ENCODE measurements at places on chromosomes 16 and 17.

DNA sequence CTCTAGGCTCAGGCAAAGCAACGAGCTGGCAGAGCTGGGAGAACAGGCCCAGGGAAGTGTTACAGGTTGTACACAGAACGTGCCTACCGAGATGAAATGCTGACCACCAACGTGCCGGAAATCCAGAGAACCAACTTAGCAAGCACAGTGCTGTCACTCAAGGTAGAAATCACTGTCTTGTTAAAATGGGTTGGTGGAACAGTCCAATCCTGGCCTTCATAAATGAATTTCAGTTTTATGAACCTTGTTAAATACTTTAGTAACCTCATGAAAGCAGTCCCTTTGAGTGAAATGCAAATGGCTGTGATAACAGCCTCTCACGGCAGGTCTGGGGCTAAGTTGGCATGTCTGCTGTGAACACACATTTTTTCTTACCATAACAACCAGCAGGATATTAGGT lies 29.0 kb downstream of the ETV4 start:
- no peak for DNase-seq

DNA sequence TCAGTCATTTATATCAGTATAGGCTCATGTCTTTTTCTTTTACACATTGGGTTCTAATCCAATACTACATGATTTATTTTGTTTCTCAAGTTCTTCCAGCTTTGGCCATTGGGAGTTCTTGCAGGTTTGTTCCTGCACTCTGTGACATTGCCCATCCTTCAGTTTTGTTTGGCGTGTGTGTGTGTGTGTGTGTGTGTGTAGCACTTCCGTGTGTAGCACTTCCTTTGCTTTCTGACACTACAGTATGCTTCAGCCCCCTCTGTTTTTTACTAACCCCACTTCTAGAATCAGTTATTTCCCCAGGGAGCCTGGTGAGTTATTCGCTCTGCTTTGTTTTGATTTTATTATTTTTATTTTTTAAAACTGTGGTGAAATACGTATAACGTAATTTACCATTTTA lies 75.6 kb upstream of the LGALS9 start:
- no peak for DNase-seq

- DNase-seq = peak; percentile 49
Measured at GRCh38 chr17:40097931-40098845, 2.2 kb downstream of the NR1D1 start.

DNA sequence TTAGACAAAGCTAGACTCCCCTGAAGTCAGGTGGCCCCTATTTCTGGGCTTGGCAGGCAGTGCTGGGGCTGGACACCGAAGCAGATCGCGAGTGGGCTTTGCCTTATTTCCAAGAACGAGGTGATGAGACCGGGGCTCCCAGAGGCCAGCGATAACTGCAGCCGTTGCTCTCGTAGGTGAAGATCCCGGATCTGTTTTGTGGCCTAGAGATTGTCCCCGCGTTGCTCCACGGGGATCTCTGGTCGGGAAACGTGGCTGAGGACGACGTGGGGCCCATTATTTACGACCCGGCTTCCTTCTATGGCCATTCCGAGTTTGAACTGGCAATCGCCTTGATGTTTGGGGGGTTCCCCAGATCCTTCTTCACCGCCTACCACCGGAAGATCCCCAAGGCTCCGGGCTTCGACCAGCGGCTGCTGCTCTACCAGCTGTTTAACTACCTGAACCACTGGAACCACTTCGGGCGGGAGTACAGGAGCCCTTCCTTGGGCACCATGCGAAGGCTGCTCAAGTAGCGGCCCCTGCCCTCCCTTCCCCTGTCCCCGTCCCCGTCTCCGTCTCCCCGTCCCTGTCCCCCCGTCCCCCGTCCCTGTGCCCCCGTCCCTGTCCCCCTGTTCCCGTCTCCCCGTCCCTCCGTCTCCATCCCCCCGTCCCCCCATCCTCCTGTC lies 1.5 kb upstream of the TBCD start:
- no peak for DNase-seq

DNA sequence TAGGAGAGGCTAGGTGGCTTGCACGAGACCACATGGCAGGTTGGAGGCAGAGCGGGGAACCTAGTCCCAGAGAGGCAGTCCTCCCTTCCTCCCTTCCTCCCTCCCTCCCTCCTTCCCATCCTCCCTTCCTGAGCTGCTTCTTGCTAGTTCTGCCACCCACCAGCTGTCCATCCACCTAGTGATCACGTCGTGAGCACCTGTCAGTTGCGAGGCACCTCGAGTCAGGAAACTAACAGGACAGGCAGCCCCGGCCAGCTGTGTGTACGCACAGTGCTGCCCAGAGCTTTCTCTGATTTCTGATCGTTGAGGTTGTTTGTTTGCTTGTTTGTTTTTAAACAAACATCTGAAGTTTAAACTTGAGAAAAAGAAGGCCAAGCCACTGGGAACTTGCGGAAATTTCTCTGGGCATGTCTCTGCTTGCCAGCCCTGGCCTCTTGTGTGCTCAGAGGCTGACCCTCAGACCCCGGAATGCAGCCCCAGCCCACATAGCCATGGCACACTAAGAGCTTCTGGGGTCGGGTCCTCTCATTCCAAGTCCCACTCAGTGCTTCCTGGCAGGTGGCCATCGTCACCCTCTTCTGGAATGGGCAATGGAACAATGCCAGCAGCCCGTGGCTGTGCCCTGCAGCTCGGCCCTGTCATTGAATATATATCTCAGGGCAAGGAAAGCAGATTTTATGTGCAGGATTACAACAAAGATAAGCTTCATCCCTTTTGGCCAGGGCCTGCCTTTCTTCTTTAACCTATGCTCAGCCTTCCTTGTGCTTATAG lies 174.0 kb downstream of the KATNIP start:
- no peak for DNase-seq

GRCh38 chr16:30958175-30959079 lies 873 bp downstream of the SETD1A start:
- DNase-seq = no peak

DNA sequence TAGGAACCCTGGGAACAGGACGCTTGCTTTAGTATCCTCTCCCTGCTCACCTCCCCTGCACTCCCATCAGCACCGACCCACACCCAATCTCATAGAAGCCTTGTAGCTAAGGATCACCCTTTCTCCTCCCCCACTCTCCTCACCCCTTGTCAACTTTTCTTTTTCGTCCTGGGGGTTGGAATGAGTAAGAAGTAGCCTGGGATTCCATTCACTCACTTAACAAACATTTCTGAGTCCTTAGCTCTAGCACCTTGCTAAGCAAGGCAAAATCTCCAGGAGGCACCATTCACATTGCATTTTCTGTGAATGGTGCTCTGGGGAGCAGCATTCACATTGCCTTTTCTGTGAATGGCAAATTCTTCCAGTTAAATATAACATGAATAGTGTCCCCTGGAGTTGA lies 1.1 kb upstream of the PGAP3 start:
- DNase-seq = no peak

GRCh38 chr16:67942200-67942509 lies 1.8 kb downstream of the LCAT start:
- DNase-seq = peak; percentile 54

DNA sequence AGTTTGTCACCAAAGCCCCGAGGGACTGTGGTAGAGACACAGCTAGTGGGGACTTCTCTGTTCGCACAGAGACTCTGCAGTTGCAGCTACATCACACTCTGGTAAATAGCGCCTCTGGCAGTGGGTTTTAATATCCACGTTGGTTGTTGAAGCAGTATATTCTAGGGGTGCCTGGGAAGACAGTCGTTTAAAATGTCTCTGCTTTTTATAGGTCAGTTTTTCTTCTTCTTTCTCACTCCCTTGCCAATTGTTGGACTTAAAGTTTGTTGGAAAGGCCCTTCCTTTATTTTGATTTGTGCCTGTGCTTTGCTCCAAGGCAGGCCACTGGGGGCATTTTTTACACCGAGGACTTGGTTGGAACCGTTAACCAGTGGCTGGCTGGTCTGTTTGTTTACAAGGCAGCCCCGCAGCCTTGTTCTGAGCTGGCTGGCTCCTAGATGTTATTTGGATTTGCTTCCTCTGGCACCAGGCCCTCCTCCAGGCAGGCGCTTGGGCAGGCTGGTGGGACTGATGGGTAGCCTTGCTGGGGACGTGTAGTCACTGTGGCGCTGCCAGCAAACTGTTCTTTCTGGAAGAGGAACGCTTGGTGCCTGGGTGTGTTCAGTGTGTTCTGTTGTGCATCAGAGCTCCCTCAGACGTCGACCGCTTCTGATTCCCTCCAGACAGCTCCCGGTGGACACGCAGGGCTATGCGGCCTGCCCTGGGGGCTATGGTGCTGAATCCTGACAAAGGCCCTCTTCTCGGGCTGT lies 218.2 kb upstream of the CHMP6 start:
- peak; percentile 42 for DNase-seq

DNA sequence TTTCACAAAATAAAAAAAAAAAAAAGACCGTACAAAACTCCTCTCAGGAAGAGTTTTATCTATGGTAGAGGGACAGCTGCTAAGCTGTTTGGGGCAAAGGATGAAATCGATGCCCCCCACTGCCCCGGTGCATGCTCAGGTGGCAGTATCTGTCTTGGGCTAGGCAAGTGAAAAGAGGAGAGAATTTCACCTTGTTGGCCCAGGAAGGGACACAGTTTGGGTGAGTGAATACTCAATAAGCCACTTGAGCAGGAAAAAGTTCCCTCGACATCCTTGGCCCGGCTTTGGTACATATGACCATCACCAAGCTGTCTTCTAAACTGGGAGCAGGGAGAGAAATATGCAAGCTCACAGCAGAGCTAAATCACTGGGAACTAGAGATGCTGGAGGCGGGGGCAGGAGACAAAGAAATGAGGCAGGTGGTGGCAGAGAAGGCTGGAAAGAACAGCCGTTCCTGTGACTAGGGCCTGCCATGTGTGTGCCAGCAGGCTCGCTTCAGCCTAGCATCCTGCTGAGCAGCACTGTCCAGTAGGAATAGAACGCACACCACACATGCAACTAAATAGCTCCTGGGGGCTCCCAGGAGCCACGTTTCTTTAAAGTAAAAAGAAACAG lies 8.2 kb upstream of the EIF1 start:
- no peak for DNase-seq

DNA sequence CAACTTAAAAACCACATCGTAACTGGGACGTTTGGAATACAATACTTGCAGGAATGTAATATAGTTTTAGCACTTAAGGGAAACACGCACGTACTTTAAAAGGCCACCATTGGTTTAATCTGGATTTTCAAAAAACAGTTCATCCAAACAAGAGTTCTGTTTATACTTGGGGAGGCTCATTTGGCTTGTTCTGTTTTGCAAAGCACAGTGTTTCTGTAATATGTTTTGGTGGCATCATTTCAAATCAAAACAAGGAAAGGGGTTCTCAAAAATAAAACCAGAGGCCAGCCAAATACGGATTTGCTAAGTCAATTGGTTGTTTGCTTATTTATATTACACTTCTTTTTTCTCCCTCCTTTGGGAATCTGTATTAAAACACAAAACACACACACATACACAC lies 656.1 kb upstream of the SOX9 start:
- DNase-seq = no peak

- no peak for DNase-seq
Measured at GRCh38 chr17:17778308-17779014, 58.3 kb downstream of the SREBF1 start.

Measured in KBM-7 (cell line).